ENCODE measurements at places on chromosomes 2 and 18.

GRCh38 chr2:237227592-237228280 lies 142.0 kb downstream of the COPS8 start:
- no peak for DNase-seq

- no peak for DNase-seq
These were observed 5.0 kb upstream of the ABCA12 start for GRCh38 chr2:215143458-215143857.

GRCh38 chr18:64436111-64436510 lies 287.2 kb upstream of the LINC00305 start:
- DNase-seq = no peak

DNA sequence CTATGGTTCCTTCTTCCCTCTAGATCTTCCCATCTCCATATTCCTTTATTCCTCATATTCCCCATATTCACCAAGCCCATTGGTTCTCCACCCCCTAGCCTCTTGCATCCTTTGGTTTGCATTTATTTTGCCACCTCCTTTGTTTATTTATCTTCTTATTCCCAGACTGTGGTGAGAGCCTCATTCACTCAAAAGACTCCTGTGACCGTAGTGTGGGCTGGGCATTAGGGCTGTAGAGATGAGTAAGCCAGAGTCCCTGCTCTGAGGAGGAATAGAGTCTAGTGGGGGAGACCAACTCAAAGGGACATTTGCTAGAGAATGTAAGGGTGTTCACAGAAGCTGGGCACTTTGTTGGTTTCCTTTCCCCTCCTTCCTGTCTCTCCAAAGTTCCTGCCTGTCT lies 8.3 kb downstream of the ATG16L1 start:
- no peak for DNase-seq

DNA sequence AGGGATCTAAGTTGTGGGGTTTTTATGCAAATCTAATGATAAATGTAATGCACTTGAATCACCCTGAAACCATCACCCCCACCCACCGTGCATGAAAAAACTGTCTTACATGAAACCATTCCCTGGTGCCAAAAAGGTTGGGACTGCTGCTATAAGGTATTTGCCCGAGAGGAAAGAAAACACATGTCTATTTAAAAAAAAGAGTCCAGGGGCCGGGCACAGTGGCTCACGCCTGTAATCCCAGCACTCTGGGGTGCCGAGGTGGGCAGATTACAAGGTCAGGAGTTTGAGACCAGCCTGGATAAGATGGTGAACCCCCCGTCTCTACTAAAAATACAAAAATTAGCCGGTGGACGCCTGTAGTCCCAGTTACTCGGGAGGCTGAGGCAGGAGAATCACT lies 1372.8 kb upstream of the CDH2 start:
- DNase-seq = no peak
